Esophagus mucosa (tissue), 1 donor: ENCODE measurements at places on chromosomes 12 and 14. TPM values are rescaled to one million over a fixed set of nuclear protein-coding genes. Genes with fewer than 3 reads are reported as not detected.

Gene GNB3
- not detected for total RNA-seq

- no peak for ATAC-seq
Measured at GRCh38 chr14:44732144-44732543, 225.1 kb upstream of the FSCB start.

- peak; percentile 53 for ATAC-seq
Measured at GRCh38 chr12:87667378-87667777, 361.8 kb downstream of the C12orf50 start.

- no peak for ATAC-seq
Measured at GRCh38 chr14:44341116-44341515, 166.0 kb downstream of the FSCB start.

Gene ACSS3
- total RNA-seq: 0.68 TPM

GRCh38 chr14:38079268-38079667 lies 128.4 kb upstream of the SSTR1 start:
- ATAC-seq: no peak

GRCh38 chr14:33307691-33308251 lies 369.1 kb downstream of the NPAS3 start:
- no peak for ATAC-seq

- ATAC-seq: no peak
Measured at GRCh38 chr14:34987180-34987579, 4.4 kb downstream of the SRP54 start.

Gene KTN1
- total RNA-seq: 80.7 TPM

Gene ACRBP
- total RNA-seq: 0.56 TPM

DNA sequence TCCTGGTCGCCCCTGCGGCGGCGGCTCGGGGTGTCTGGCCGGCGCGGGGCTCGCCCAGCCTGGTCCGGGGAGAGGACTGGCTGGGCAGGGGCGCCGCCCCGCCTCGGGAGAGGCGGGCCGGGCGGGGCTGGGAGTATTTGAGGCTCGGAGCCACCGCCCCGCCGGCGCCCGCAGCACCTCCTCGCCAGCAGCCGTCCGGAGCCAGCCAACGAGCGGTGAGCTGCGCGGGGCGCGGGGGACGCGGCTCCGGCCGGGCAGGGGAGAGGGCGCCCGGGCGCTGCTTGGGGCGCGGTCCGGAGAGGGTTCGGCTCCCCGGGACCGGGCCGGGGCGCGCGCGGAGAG lies at the start of gene LGALS3:
TSS of gene LGALS3 (plus strand) at position 167 of the 342 bp plus-strand sequence. CDS start 8,122 bp downstream, outside the sequence.
- ATAC-seq: peak; percentile 78

Gene TRMT61A
- 6.1 TPM for total RNA-seq

Gene C1S
- 36.5 TPM for total RNA-seq

DNA sequence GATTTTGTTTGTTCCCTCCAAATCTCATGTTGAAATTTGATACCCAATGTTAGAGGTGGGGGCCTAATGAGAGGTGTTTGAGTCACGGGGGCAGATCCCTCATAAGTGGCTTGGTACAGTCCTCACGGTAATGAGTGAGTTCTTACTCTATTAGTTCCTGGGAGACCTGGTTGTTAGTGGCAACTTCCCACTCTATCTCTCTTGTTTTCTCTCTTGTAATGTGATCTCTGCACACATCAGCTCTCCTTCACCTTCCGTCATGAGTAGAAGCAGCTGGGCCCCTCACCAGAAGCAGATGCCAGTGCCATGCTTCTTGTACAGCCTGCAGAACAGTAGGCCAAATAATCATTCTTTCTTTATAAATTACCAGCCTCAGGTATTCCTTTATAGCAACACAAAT lies 29.6 kb upstream of the KCNK10 start:
- no peak for ATAC-seq

DNA sequence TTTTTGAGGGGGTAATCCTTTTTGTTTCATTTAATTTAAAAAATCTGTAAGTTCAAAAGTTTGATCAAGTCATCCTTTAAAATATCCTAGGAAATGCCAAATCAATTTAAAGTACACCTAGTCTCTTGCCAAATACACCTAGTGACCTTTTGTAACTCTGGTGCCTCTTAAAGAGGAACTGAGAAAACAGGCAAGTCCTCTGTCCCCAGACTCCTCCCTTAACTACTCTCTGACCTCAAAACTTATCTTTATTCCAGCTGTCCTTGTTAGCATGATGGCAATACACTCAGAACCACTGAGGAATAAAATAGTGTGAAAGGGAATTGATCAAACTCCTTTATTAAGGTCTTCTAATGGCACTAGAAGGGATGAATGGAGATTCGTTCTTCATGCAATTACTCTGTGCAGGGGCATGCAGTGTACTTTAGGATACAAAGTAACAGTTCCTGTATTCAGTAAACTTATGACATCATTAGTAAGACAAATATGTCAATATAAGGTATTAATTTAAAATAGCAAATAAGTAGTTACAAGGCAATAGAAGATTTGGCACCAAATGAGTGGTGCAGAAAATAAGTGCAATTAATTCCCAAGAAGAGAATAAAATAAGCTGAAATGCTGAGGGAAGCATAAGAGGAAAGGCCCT lies 3.3 kb downstream of the FAR2 start:
- no peak for ATAC-seq

DNA sequence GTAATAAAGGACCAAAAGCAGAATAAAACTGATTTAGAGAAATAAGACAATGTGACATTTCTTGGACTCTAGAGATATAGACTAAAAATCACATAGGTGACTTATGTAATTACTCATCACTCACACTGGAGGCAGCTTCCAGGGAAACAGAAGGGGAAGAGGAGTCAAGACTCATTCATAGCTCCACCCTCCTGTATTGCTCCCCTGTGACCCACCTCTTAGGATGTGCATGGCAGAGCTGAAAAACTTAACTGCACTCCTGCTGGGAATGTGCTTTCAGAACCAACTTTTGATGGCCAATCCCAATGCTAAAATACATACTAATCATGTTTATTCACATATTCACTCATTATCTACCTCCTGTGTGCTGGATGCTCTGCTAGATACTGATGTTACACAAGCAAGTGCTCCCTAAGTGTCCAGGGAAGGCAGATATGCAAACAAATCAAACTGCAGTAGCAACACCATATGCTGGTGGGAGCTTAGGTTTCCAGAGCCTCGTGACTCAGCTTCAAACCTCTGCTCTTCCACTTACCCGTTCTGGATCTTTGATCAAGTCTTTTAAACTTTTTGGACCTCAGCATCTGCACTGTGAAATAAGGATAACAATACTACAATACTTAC lies 316.1 kb downstream of the GALC start:
- no peak for ATAC-seq

GRCh38 chr12:46675736-46676135 lies 150.1 kb downstream of the SLC38A4 start:
- ATAC-seq: peak; percentile 31

DNA sequence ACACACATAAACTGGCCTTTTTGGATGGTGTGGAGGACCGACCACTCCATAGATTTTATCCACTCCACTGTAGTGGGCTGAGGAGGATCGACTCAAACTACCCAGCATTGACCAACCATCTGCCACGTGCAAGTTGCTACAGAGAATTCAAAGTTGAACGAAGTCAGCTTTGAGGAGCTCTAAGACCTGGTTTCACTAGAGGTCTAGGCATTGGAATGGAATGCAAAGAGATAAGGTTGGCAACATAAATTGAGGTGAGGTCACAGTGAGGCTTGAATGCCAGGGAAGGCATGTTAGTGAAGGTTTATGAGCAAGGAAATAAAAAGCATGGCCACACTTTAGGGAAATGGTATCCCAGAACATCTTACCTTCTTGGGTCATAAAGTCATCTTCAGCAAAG lies 14.5 kb downstream of the VWF start:
- no peak for ATAC-seq

- ATAC-seq: no peak
Measured at GRCh38 chr12:93841671-93842070, 164.5 kb downstream of the CRADD start.

DNA sequence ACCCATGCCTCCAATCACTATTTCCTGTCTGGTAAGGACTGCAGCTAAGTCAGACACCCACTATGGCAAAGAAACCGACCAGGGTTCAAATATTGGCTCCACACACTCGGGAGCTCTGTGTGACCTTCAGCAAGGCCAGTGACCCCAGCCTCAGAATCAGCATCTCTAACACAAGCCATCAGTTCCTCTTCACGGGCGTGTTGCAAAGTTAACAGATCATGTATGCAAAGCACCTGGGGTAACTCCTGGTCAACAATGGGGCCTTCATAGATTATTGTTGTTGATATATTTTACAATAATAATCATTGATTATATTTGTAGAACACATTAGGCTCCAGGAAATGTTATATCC lies 6.2 kb upstream of the FAM222A start:
- no peak for ATAC-seq

DNA sequence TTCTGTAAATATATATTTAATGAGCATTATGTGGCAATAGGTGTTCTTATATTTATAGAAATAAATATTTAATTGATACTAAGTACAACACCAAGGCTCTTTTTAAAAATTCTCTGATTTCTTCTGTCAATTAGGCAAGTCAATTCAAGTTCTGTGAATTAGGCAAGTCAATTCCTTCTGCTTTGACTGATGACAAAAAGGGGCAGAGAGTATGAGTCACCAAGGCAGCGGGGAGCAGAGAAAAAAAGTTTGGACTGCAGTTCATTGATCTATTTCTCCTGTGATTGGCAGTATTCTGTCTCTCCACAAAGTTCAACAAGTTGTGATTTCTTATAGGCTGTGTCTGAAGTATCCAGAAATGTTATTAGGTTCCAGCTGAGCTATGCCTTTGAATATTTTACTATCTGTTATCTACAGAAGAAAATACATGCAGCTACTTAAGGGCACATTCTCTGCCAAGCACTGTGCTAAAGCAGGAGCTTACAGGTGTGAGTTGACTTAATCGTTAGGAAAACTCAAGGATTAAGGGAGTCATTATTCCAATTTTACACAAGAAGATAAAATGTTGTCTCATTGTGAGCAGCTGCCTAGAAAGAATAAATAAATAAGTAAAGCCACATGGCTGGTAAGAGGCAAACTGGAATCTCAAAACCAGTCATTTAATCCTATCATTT lies 206.4 kb upstream of the ALG10B start:
- peak; percentile 68 for ATAC-seq

- no peak for ATAC-seq
Measured at GRCh38 chr14:79836577-79836976, 374.7 kb downstream of the DIO2 start.

- no peak for ATAC-seq
Measured at GRCh38 chr12:126582231-126582630, 1517.0 kb downstream of the AACS start.

- peak; percentile 8 for ATAC-seq
Measured at GRCh38 chr14:23181453-23181852, 2.0 kb downstream of the SLC7A8 start.

GRCh38 chr14:29290441-29290840 lies 523.9 kb downstream of the FOXG1 start:
- ATAC-seq: no peak

Gene HNF1A
- total RNA-seq: not detected

GRCh38 chr14:24843494-24843893 lies 206.5 kb downstream of the STXBP6 start:
- ATAC-seq: no peak

DNA sequence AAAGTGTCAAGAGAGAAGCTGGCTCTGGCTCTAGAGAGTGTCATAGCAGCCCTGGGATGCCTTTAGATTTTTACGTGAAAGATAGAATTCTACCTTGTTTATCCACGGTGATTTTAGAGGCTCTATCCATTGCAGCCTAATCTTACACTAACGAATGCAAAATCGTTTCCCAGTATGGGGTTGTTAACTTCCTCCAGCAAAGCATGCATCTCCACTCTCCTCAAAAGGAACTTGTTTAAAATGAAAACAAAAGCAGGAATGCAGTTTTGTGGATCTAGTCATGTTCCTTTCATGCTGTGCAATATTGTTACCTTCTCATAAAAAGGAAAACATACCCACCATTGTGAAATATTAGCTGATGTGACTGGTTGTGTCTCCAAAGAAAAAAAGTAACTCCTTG lies 88.4 kb downstream of the ANO2 start:
- no peak for ATAC-seq

DNA sequence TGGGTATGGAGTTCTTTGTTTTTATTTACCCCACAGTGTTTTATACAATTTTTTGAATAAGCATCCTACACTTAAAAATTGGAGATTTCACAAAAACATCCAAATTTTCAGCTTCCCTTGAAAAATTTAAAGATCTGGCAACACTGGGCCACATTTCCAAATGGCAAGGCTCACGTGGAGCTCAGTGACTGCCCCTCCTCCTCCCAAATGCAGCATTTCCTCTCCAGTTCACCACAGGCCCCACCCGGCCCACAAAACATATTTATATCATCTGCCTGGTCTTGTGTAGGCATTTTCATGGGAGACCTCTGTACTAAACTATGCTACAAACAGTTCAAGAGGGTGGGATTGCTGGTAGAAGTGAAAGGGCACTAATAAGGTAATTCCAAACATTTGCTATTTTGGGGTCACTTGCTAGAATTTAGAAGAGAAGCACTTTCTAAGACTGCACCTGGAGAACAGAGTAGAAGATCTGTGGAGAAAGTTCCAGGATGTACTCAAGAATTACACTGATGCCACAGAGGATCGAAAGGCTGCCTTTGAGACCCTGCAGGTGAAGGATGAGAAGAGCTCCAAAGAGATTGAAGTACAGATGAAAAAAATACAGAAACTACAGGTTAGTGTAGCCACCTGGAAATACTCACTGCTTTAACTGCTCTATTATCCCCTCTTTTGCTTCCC lies 7.3 kb downstream of the FKBP11 start:
- ATAC-seq: no peak

DNA sequence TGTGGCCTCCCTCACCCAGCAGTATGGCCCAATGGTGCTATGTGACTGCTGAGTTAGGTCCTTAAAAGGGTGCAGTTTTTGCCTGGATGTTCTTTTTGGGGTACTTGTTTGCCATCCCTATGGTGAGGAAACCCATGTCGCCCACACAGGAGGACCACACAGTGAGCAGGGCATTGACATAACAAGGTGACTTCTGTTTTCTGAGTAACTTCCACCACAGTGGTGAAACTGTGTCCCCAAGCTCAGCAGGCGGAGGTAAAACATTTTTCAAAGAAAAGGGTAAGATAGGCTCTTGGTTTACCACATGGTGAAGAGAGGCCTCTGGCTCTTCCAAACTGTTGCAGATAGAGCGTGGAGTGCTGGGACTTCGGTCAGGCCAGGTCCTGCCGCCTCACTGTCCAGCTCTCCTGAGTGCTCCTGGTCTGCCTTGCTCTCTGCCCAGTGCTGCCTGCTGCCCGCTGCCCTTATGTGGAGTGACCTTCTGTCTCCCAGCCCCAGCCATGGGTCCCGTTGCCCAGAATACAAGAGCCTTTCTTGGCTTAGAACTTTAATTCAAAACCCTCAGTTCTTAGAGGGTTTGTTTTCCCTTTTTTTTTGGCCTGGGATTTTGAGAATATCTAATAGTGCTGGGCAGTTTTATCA lies 54.0 kb downstream of the TRAF3 start:
- ATAC-seq: no peak
